Activated CD4-positive, alpha-beta T cell treated with anti-CD3 and anti-CD28 coated beads for 48 hours (primary cell): ENCODE measurements at places on chromosomes 6 and 20.

DNA sequence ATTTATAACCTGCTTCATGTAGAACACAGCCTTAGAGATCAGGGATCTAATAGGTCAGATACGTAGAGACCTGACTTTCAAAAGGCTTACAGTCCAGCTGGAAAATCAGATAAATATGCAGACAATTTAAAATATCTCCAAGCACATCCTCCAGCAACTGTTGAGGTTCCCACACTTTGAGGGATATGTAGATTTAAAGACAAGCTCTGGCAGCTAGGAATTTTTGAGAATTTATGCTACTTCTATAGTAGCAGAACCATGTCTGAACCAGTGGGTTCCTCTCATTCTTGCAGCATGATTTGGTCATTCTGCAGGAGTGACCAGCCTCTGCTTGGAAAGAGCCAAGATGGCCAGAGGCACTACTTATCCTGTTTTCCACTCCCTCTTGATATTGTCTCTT is 60.5 kb downstream of the CYB5R4 start:
- no peak for DNase-seq

DNA sequence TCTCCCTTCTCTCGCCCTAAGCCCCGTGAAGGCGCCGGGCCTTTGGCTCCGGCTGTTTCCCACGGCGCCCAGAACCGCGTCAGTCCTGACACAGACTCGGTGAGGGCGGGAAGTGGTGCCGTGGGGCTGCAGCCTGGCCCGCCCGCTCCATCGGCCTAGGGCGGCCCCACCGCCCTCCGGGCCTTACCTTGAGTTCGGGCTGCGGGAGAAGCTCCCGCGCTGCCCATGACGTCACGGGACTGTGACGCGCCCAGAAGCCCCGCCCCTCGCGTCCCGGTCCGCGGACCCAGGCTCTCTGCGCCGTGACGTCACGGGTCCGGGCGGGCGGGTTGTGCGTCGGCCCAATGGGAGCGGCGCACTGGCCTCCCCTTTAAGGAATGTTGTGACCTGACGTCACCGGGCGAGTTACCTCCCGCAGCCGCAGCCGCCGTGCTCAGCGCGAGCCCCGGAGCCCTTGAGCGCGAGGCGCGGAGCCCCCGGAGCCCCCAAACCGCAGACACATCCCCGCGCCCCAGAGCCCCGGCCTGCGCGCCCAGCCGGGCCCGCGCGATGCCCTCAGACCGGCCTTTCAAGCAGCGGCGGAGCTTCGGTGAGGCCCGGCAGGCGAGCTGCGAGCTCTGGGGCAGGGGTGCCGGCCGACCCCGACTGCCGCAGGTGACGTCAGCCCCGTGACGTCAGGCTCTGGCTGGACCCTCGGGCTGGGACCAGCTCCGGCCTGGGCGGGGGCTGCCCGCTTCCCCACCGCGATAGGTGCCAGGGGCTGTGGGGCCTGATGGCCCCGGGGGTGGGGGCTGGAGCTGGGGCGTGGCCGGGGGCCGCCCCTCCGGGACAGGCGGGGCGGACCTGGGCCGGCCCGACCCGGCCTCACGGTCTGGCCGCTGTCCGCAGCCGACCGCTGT is at the start of gene MAP1LC3A:
Gene MAP1LC3A (plus strand): TSS at position 399 of the 899 bp plus-strand sequence. CDS start 151 bp downstream, at position 550.
- DNase-seq = peak; percentile 94

DNA sequence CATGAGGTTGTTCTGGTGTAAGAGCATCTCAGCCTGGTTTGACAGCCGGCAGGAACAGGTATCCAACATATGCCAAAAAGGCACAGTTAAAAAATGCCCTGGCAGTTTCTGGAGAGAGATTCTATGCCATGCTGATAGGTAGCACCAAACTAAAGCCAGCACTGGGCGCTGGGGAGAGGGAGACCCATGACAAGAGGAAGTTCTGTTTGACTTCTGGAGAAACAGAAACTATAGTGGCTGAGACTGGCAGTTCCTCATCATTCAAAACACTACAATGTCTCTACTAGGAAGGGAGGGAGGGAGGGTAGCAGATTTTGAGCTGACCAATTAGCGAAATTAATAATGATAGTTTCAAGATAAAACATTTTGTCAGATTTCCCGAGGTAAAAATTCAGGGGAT is 174.1 kb downstream of the ADAT2 start:
- no peak for DNase-seq

- DNase-seq = no peak
Measured at GRCh38 chr20:37880726-37881591, 22.0 kb upstream of the VSTM2L start.

GRCh38 chr6:4909063-4909706 is 94.7 kb downstream of the RPP40 start:
- no peak for DNase-seq

DNA sequence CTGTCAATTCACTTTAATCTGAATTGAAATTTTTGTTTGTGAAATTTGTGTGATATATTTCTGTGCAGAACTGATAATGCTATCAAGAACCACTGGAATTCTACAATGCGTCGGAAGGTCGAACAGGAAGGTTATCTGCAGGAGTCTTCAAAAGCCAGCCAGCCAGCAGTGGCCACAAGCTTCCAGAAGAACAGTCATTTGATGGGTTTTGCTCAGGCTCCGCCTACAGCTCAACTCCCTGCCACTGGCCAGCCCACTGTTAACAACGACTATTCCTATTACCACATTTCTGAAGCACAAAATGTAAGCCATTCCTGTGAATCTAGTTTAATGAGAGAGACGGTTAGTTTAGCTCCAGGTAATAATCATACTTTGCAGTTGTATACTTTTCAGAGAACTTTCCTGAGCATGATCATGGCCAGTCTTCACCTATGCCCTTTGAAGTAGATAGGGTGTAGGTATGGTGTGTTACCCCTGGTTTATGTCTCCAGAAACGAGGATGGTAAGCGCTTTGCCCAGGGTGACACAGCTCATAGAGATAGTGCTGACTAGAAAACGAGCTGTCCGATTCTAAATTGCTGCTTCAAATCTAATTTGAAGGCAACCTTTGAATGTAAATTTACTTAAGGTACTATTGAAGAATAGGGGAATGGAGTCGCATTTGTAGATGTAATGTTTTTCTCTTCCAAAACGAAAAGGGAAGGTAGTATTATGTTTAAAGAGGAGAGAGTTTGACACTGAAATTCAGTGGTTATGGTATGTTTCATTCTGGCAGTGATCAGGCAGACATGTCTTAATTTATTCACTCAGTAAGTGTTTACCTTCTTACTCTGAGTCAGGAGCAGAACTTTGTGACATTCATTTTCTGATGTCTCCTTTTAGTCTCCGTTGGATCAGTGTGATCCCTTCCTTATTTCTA is 11.4 kb downstream of the MYB start:
- no peak for DNase-seq

DNA sequence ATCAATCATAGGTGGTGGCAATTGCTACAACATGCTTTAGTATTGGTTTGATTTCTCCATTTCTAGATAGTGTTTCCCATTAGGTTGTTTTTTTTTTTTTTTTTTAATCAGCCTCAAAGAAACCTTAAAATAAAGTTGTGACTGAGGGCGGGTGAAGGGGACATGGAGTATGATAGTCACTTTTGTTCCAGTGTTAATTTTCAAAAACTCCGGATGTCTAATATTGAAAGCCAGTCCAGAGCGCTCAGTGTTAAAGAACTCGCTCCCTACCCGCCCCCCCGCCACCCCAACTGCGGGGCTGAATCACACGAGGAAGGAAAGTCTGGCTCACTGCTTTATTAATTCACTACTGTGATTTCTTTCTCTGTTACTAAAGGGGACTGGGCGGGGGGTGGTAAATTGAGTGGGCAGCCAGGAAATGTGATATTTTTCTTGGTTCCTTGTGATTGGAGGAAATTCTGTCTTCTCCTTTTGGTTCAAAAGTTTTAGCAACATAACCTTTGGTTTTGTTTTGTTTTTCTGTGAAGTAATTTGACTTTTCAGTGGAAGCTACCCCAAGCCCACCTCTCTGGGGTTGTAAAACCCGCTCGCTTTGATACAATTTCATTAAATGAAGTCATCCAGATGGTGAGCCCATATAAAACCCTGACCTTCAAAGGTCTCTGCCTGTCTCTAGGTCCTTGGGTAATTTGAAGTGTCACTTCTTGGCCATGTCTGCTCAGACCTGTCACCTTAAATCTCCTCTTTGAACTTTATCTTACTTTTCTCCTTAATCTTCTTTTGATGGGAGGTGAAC is 38.0 kb downstream of the TNFAIP3 start:
- peak; percentile 91 for DNase-seq

DNA sequence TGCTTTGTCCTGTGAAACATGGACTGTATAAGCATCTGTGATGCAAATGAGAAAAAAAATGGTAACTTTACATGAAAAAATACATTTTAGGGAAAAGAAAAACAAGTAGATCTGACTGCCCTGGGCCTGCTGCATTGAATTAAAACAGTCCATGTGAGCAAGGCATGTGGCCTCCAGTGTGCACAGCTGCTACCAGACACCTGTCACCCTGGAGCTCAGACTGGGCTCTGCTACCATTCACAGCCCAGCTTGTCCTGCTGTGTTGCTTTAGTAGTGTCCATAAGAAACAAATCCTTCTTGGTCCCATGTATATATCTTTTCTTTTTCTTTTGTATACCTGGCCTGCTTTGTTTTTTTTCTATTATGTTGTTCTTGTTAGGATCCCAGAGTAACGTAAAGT is 315.9 kb downstream of the NKAIN2 start:
- no peak for DNase-seq

DNA sequence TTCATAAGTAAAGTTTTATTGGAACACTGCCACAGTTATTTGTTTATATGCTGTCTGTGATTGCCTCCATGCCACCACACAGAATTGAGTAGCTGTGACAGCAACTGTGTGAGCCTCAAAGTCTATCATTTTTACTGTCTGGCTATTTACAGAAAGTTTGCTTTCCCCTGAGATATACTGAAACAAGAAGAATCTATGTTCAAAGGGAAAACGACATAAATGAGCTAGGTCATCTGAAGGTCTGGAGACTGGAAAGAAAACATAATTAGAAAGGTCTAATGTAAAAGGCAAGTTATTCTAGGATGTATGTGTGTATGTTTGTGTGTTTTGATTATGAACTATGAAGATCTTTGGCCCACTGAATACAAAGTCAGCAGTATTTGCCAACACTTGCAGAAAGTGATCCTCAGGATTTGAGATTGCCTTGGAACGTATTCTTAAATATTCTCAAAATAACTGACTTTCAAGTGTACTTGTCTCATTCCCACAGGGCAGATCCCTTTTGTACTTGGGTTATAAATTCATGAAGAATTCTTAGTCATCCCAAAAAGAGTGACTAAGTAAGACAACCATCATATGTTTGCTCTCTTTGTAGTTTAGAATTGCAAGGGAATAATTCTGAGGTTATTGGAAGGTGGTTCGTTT is 677.7 kb downstream of the DOK5 start:
- no peak for DNase-seq

GRCh38 chr20:57398901-57399535 is 7.8 kb downstream of the RBM38 start:
- no peak for DNase-seq

DNA sequence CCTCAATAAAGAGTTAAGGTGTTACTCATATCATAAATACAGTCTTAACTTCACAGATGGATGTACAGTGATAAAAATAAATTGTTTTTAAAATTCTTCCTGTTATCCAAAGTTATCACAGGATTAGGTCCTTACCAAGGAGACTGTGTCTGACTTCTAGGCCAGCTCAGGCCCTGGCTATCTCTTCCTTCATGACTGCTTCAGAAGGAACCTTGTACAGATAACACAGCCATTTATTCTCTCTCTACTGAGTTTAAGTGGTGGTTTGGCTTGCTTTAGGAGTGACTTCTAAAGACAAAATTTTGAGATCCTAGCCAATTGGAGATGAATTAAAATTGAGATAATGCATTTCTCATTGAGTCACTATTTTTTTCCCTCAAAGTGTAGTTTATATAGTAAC is 40.8 kb upstream of the RNF182 start:
- DNase-seq = no peak
